ENCODE measurements at places on chromosomes 11 and 22.

- no peak for DNase-seq
These were observed 14.3 kb downstream of the PACSIN2 start for GRCh38 chr22:43000441-43001175.

- no peak for DNase-seq
These were observed 1.2 kb downstream of the DSCAML1 start for GRCh38 chr11:117795638-117796455.

DNA sequence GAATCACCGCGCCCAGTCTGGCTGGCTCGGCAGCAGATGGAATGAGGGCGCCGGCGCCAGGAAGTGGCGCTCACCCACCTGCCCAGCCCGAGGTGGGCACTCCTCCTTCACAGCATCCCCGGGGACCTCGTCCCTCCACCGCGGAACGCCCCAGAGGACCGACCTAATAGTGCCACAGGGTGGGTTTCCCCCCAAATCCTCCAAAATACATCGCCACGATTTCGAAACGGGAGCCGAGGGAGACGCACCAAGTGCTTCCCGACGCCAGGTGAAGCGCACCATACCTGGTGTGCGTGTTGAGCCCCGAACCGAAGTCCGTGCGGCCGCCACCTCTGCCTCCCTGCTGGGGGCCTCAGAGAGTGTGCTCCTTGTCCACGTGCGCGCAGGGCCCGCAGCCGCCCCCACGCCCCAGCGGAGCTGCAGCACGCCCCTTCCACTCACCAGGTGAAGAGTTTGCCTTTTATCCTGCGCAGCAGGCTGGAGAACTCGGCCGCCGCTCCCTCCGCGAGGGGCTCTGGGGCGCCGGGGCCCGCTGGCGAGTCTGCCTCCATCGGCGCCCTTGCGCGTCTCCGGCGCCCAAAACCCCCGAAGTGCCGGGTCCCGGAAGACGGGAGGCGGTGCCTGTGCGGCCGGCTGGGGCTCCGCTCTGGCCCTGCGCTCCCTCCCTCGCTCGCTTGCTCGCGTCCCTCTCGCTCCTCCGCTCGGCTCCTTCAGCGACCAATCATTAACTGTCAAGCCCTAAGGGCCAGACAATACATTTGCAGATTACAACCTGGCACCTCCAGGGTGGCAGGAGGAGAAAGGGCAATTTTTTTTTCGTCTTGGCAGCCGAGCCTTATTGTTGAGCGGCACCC is at the start of gene SLC35F2:
Gene SLC35F2 (minus strand): TSS at position 571 of the 854 bp plus-strand sequence. CDS start 20 bp downstream, at position 551.
- DNase-seq = no peak

DNA sequence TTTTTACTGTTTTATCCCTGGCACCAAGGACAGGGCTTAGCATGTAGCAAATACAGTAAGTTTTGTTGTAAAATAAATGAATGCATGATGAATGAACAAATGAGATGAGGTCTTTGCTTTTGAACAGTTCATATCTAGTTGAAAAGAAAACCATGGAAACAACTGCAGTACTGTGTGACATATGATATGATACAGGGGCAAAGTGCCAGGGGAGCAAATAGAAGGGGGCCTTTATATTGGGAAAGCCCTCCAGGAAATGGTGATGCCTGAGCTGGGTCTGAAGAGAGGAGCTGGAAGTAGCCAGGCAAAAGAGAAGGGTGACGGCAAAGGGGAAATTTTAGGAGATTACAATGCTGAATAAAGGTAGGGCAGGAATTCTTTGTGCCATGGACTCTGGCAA is 63.8 kb upstream of the UCP3 start:
- no peak for DNase-seq

DNA sequence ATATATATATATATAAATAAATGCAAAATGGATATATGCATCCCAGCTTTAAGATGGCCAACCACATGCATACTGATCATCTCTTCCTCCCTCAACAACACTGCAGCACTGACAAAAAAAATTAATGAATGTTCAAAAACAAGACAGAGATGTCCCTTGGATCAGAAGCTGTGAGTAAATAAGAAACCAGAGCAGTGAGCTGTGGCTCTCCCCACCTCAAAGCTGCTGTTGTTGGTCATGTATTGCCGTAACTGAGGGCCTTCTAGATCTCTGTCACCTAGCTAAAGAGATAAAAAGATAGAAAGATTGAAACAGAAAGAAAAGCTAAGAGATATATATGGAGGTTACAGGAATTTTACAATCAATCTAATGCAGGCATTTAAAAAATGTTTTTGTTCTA is 15.5 kb upstream of the TMEM135 start:
- no peak for DNase-seq

GRCh38 chr11:80155412-80156017 is 714.7 kb upstream of the TENM4 start:
- peak; percentile 5 for DNase-seq

- DNase-seq = no peak
These were observed 1497.0 kb upstream of the TENM4 start for GRCh38 chr11:80937842-80938241.

DNA sequence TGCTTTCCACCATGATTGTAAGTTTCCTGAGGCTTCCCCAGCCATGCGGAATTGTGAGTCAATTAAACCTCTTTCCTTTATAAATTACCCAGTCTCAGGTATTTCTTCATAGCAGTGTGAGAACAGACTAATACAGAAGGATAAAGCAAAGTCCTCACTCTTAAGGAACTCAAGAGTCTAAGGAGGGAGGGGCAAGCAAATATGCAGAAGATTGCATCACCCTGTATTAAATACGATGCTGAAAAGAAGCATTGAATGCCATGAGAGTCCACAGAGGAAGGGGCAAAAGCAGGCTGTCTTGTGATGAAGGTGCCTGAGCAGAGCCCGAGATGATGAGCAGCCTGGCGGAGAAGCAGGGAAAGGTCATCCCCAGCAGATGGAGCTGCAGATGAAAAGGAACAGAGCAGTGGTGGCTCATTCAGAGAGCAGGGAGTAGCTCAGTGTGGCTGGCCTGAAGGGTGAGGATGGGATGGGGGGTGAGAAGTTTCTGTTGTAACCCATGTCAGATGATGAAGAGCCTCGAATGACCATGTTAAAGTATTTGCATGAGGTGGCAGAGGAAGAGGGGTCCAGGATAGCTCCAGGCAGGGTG is 6.3 kb upstream of the IZUMO1R start:
- no peak for DNase-seq

DNA sequence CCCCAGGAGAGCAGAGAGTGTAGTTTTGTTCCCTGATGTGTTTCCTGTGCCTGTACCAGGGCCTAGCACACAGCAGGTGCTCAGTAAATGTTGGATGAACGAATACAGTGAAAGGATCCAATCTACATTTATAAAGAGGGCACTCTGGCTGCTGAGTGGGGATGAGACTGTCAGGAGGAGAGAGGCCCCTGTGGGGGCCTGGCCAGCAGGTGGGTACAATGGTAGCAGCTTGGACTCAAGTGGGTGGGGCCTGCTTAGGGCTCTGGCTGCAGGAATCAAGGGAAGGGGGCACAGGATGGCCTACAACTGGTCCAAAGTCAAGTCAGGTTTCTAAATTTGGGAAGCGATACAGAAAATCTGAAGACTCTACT is 156.6 kb upstream of the GRK3 start:
- DNase-seq = no peak

GRCh38 chr11:44130751-44131150 is 35.3 kb downstream of the EXT2 start:
- DNase-seq = no peak

GRCh38 chr22:27454807-27455450 is 346.6 kb downstream of the MN1 start:
- no peak for DNase-seq

GRCh38 chr11:97414801-97415200 is 1025.0 kb downstream of the JRKL start:
- DNase-seq = no peak

DNA sequence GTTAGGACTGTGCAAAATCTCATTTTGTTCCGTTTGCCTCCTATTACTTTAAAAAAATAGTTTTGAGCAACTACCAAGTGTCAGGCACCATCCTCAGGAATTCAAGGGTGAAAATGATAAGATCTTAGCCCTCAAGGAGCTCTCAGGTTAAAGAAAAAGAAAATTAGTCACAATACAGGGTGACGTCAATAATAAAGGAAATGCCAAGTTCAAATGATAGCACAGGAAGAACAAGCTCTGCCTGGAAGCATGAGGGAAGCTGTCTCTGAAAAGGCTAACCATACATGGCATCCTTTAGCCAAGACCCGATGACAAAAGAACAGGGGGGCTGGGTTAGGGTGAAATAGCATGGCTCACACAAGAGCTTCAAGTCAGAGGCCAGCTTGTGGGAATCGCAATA is 11.1 kb upstream of the MPZL2 start:
- no peak for DNase-seq

DNA sequence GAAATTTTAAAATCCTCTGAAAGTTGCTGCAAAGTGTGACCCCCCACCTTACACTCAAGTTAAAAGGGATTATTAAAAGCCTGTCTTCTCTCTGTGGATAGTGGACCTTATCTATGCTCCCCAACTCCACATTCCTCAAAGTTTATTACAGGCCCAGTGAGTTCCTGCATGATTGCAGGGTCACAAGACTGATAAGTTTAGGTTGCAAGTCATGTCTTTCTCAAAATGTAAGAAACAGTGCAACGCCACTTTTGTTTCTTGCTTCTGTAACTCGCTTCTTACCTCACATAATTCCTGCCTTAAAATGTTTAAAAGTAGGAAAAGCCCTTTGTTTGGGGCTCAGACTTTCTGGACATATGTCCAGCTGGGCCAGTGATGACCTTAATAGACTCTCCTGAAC is 38.4 kb upstream of the GLYAT start:
- DNase-seq = no peak

DNA sequence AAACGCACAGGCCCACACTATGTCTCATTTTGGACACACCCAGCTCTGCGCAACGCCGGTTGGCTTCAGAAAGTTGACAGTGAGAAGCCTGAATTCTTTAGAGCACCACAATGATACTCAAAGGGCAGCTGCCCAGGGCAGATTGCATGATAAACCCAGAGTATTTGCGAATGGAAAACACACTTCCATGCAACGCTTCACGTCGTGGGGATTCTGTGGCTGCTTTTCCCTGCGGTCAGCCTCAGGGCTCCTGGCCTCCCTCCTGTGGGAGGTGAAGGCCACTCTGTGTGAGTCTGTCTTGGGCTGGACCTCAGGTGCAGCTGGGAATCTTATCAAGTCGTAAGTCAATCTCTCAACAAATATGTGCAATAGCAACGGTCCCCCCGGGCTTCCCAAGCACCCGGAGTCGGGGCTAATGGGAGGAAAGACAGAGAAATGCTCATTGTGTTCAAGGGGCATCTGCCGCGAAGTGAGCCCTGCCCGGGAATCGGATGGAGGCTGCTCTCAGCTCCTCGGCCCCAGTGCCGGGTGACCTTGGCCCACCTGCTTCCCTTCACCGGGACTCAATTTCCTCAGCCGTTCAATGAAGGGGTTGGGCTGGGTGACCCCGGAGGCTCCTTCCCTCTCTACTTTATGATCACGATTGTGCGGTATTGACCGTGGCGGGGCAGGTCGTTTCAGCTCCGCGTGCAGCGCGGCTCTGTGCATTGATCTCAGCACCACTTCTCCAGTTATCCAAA is 623.6 kb downstream of the BRD1 start:
- no peak for DNase-seq

- no peak for DNase-seq
These were observed 25.0 kb downstream of the CASP12 start for GRCh38 chr11:104873252-104873651.

GRCh38 chr11:64590763-64591221 is at the start of gene SLC22A12:
TSS of gene SLC22A12 (plus strand) at chr11:64591220. CDS start at chr11:64591557, 337 bp downstream.
- DNase-seq = no peak

DNA sequence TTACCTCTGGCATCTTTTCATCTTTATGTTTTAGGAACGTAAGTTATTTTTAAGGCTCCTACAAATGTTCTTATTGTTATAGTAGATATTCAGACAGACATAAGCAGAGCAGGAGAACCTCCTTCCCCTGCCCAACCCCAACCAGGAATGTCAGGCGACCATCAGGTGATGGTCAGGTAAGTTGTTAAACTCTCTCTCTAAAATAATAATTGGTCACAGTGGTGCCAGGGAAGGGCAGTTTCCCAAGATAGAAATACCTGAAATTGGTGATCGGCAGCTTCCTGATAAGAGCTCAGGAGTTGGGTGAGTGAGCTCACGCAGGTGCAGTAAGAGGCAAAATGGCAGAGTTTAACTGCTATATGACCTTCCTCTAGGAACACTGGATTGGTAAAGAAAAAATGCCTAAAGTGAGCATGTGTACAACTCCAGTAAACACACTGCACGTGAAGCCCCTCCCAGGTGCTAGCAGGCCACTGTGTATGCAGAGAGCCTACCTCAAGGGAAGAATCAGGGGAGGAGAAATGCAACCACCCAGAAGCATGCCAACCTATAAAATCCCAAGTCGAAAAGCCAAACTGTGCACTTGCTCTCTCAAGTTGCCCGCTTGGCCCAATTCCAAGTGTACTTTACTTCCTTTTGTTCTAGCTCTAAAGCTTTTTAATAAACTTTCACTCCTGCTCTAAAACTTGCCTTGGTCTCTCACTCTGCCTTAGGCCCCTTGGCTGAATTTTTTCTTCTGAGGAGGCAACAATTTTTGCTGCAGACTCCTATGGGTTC is 273.9 kb downstream of the SBF2 start:
- DNase-seq = no peak

- no peak for DNase-seq
These were observed 29.3 kb downstream of the KIAA0930 start for GRCh38 chr22:45211435-45211834.

GRCh38 chr11:36162006-36162882 is 127.0 kb downstream of the COMMD9 start:
- no peak for DNase-seq

- no peak for DNase-seq
These were observed 520.8 kb upstream of the KIRREL3 start for GRCh38 chr11:127521413-127521812.

- DNase-seq = no peak
These were observed 48.4 kb downstream of the CDKN1C start for GRCh38 chr11:2837096-2837601.

GRCh38 chr11:63511048-63511748 is 5.3 kb downstream of the LGALS12 start:
- peak; percentile 59 for DNase-seq

DNA sequence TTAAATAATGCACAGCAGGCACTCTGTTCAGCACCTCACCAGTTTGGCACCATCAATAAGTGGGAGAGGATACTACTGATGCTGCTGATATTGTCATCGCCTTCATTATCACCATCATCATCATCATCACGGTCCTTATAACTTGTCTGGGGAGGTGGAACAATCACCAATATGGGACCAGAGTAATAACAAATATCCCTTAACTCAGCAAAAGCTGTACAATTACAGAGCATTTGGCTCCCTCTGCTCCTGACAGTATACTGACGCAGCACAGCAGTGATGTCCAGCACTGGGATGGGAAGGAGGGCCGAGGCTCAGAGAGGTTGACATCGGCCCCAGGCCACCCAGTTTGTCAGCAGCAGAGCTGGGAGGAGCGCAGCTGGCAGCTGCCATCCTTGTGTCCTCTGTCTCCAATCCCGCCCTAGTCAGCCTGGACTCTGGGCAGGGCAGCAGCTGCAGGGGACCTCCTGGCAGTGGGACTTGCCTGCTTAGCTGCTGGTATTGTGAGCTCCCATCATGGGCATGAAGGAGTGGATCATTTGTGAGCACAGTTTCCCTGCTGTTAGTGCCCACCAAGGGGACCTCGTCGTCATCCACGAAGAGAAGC is 90.0 kb downstream of the DHCR7 start:
- DNase-seq = no peak
